ENCODE measurements at places on chromosomes 16 and 17.

DNA sequence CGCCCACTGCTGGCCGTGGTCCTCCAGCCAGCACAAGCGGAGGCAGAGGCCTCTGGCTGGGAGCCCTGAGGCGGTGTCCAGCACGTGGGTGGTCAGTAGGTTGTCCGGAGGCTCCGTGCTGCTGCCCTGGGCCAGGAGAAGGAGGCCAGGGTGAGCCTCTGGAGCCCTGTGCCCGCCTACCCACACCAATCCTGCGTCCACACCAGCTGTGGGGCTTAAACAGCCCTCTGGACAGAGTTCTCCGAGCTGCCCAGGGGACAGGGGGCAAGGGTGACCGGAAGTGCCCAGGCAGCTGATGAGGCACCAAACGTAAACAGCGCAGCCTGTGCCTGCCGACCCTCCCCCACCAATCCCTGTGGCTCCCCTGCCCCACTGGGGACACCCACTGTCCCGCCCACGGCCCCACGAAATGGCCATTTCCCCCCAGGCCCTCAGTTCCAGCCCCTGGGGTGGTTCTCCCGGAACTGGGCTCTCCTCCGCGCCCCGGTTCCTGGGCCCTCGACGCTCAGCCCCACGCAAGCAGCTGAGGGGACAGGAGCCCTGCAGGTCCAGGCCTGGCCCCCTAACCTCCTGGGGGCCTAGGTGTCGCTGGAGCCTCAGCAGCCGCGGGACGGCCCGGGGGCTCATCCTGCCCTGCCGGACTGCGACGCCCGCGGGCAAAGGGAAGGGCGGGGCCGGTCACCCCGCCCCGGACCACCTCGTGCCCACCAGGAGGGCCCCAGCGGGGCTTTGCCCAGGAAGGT is 27.9 kb upstream of the DBNDD1 start:
- no peak for DNase-seq

- no peak for DNase-seq
Measured at GRCh38 chr16:49867796-49868668, 12.1 kb upstream of the ZNF423 start.

DNA sequence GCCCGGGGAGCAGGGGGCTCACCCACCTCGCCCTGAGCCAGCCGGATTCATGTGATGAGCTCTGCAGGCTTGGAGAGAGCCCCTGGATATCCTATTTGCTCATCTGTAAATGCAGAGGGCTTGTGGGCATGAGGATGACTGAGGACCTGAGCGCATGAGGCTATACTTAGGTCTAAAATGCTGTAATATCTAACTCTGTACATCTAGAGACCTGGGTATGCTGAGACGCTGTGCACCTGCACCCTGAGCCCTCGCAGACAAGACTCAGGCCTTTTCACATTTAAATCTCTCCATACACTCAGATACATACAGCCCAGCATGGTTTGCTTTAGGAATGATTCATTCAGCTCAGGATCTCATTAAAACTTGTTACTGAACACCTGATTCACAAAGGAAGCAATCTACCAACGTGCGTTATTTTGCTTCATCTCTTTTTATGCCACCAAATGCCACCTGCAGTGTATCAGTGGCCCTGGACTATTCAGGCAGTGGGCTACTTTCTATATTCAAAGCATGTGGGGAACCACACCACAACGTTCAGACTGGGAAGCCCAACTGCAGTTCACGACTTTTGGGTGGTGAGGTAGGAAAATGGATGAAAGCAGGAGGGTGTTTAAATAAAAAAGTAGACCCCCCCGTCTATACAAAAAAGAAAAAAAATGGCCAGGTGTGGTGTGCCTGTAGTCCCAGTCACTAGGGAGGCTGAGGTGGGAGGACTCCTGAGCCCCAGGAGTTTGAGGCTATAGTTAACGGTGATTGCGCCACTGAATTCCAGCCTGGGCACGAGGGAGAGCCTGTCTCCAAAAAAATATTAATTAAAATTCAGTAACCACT is 12.0 kb downstream of the USP7 start:
- no peak for DNase-seq

DNA sequence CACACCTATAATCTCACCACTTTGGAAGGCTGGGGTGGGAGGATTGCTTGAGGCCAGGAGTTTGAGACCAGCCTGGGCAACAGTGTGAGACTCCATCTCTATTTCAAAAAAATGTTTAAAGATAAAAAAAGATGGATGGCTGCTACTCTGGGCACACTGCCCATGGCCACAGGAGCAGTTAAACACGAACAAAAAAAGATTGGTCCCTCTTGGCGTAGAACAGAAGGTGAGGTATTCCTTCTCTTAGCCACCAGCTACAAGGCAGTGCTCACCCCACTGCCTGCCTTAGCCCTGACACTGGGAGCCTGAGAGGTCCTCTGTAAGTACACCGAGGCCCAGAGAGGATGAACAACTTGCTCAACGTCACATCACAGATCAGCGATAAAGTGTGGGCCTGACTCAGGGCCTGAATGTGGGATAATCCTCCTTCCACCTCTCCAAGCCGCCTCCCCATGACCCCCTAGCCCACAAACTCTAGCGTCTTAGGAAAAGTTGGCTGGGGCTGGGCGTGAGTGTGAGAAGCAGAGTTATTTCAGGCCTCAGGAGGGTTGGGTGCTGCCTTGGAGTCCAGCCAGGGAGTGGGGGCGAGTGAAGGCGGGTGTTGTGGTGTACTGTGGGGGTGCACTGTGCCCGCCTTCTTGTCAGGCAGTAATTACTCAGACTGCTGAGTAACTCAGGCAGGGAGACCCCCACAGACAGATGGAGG is 2.3 kb upstream of the DPH1 start:
- no peak for DNase-seq

- no peak for DNase-seq
Measured at GRCh38 chr17:33506889-33507650, 214.0 kb upstream of the ASIC2 start.

DNA sequence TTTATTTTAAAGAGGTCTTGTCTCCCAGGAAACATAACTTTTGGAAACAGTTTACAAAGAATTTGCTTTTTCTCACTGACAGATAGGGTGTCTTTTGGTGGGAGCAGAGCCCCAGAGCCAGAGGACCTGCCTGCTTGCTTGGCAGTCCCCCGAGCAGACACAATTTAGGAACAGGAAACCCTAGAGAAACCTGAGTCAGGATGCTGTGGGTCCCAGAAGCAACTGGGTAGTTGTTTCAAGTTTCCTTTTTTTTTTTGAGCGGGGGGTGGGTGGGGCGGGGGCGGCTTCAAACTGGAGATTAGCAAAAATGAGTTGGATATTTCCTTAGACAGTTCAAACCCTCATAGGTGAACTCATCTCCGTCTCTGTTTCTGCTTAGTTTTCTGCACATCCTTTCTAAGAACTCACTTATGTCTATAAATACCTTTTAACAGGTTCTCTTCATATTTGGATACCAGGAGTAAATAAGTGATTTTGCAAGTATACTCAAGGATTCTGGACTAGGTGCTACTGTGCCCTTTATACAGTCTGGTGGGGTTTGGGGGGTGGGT is 135.1 kb downstream of the PRKCA start:
- DNase-seq = no peak

GRCh38 chr16:2362218-2362617 is 21.7 kb upstream of the ABCA3 start:
- no peak for DNase-seq

GRCh38 chr17:47973541-47973940 is 2.6 kb downstream of the CDK5RAP3 start:
- DNase-seq = peak; percentile 46

Measured in LoVo (cell line).